ENCODE measurements at places on chromosomes 16 and 17.
A peak's percentile ranks its signal among the peaks of the same experiment; 100 is the strongest.

- no peak for DNase-seq
Observed at GRCh38 chr16:48914070-48914469, 304.1 kb upstream of the N4BP1 start.

- peak; percentile 71 for DNase-seq
Observed at GRCh38 chr17:49496183-49496866, 1.2 kb downstream of the NGFR start.

DNA sequence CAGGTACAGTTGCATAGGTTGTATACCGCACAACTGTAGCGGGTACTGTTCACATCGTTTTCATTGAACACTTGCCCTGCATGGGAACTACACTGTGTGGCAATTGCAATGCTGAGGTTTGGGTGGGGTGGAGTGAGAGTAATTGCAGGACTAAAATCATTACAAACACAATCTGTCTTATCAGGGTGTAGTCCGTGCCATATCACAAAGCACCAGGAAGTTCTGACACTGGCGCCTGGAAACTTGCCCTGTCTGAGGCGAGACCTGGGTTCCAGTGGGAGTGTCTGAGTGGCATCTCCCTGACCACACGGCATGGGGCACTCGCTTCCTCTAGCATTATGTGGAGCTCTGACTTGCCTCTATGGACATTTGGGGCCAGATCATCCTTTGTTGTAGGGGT is 153.4 kb downstream of the RGS9 start:
- no peak for DNase-seq

DNA sequence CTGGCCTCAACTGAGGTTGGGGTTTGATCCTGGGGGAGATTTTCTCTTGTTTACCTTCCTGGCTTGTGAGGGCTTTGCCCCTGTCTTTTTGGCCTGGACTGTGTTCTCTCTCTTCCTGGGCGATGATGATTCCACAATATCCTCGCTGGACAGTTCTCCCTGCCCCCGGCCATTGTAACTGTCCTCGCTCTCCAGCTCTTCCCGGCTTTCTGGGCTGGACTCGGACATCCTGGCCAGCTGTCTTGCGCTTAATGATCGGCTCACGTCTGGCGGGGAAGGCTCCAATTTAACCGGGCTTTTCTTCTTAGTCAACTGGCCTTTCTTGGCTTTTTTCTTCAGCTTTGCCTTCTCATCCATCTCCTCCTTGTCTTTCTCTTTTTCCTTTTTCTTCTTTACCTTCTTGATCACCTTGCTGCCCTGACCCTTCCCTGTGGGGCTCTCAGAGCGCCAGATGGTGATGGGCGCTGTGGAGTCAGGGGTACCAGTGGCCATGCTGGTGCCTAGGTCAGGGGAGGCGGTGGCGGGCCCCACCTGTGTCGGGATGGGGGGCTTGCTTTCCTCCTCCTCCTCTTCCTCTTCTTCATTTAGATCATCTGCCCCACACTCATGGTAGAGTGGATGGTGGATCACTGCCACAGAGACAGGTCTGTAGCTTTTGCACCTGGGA is 8.0 kb downstream of the PROCA1 start:
- DNase-seq = no peak

GRCh38 chr17:16919663-16920627 is 52.0 kb downstream of the TNFRSF13B start:
- DNase-seq = no peak

GRCh38 chr16:50489182-50489581 is 59.0 kb upstream of the NKD1 start:
- DNase-seq = no peak

- no peak for DNase-seq
Observed at GRCh38 chr17:27538156-27538955, 82.1 kb downstream of the KSR1 start.

DNA sequence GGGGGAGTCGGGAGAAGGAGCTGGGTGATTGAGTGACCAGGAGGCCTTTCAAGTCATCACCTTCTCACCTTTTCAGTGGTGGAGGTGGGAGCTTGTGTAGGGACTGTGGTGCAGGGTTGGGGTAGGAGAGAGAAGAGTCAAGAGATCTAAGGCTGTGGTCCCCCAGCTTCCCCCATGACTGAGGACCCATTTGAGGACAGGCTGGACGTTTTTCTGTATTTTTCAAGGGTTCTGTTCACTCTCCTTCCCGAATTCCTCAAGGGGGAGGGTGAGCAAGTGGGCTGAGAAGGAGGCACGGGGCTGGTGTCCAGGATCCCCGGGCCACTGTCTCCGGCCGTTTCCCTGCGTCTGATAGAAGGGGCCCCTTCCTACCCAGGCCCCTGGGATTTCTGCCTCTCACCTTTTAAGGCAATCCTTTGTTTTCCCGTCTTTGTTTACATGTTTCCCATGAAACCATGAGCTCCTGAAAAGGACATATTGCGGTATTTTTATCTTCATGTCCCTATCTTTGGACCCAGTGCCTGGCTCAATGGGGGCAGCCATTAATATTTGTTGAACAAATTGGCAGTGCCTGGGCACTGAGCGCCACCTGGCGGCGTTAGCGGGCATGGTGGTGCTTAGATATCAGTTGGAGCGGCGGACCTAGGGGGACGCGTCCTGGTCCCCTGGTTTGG is 9.2 kb upstream of the CD300A start:
- peak; percentile 53 for DNase-seq

- no peak for DNase-seq
Observed at GRCh38 chr16:55040366-55041086, 109.9 kb downstream of the IRX5 start.

- DNase-seq = no peak
Observed at GRCh38 chr16:22419908-22420307, 45.5 kb upstream of the CDR2 start.

GRCh38 chr16:66206363-66206762 is 160.1 kb upstream of the CDH5 start:
- DNase-seq = no peak

- DNase-seq = no peak
Observed at GRCh38 chr17:41651625-41652460, 27.5 kb upstream of the KRT17 start.

- DNase-seq = no peak
Observed at GRCh38 chr16:3074860-3075522, 9.6 kb downstream of the IL32 start.

GRCh38 chr17:2395258-2396181 is 5.3 kb downstream of the MNT start:
- DNase-seq = peak; percentile 66

GRCh38 chr16:28497861-28498599 is 3.6 kb downstream of the APOBR start:
- DNase-seq = no peak

GRCh38 chr16:68739964-68740627 is 3.0 kb downstream of the CDH1 start:
- no peak for DNase-seq

DNA sequence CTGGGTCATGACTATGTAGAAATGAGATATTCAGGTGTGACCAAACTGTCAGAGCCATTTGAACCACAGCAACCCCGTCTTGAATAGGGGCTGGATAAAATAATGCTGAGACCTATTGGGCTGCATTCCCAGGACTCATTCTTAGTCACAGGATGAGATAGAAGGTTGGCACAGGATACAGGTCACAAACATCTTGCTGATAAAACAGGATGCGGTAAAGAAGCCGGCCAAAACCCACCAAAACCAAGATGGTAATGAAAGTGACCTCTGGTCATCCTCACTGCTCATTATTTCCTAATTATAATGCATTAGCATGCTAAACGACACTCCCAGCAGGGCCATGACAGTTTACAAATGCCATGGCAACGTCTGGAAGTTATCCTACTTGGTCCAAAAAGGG is 545.5 kb downstream of the TMEM114 start:
- DNase-seq = no peak

DNA sequence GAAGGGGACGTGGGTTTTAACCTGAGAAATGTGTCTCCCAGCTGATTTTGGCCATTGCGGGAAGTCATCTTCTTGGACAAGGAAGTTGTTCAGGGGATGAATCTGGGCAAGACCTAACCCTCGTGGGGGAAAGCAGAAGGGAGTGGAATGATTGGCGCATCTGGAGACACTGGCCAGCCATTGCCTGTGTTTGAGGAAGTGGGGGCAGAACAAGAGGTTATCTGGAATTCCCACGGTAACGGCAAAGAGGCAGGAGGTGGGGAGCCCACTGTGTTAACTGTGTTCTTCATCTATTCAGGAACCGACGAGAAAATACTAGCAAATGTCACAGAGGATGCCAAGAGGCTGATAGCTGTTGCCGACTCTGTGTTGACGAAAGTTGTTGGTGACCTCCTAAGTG is 66.9 kb downstream of the RNF213 start:
- DNase-seq = no peak

DNA sequence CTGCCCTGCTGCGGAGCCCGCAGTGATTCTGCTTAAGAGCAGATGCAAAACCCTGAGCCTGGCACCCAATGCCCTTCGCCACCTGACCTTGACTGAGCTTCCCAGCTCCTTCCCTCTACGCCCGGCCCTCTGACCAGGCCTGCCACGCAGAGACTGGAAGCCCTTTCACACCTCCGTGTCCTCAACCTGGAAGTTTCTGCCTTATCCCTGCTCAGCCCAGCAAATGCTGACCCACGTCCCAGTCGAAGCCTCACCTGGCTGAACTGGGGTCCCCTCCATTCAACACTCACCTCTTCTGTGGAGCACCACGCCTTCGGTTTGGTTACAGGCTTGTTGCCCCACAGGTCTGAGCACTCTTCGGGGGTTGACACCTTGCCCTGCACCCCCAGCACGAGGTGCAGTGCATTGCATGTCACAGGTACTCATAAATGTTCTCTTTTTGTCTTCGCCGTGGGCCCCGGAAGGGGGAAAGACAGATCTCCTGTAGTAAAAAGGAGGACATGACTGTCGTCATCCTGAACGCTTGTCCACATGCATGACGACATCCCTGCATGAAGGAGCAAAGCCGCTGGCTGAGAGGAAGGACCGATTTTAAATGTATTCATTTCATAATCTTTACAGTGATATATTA is 153.6 kb upstream of the TNRC6C start:
- no peak for DNase-seq

- no peak for DNase-seq
Observed at GRCh38 chr16:2156849-2157224, 1.3 kb downstream of the TRAF7 start.

DNA sequence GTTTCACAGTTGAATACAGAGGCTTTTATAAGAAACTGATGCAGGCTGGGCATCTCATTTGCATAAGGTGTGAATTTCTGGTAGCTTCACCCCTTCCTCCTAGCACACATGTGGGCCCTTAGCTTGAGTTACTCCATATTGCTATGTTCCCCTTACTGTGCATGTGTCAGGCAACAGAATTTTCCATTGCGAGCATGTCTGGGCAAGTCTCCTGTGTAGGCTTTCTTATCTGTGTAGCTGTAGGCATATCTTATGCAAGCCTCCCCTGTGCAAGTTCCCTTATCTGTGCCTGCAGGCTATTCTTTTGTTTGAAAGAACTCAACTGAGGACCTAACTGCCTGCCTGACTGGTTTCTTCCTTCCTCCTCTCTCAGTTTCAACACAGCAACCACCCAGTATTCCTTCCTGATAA is 597.4 kb upstream of the CDH5 start:
- no peak for DNase-seq

DNA sequence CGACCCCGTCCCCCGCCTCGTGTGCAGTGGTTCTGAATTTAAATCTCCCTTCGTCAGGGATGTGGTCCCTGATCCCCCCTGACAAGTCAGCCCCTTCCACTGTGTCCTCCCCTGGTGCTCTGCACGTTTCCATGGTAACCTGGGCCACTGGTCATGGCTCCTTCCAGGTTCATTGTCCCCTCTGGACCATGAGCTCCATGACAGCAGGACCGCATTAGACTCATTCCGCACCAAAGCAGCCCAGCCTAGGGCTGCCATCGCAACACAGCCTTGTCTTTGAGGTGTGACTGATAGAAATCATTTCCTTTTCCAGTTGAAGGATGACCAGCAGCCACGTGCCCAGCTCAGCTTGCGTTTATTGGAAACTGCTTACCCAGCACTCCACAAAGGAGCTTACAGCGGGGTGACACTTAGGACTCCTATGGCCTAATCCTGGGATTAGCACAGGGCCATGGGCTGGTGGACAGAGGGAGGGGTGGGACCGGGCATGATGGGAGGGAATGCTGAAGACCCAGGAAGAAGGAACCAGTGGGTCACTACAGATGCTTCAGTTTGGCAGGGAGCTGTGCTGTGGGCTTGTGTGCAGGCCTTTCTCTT is 7.6 kb downstream of the RCVRN start:
- no peak for DNase-seq

- no peak for DNase-seq
Observed at GRCh38 chr17:61443475-61443882, 8.7 kb upstream of the TBX4 start.

DNA sequence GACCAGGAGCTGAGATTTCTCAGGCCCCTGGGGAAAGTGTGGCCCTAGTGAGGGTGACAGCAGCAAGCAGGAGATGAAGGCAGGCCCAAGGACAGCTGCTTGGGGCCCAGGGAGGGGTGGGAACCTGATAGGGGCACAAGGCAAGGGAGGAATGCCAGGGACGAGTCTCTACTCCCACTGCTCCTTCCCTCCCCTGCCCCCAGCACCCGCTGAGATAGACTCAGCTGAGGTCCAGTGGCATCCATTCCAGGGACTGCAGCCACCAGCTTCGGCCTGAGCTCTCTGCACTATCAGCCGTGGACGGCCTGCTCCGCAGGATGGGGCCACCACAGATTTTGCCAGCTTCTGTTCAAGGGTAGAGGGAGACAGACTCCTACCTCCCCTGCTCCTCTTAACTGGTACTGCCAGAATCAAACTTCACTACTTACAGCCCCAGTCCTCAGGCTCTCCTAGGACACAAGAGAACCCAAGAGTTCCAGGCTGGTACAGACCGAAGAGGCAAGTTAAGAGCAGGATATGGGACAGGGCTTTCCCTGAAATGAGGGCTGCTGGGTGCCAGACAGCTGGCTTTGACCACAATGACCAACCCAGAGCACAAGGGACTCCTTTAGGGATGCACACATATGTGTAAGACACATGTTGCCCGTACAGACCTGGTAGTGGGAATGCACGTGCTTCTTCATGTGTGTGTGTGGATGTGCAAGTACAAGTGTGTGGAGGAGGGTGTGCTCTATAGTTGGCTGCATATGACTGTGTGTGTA is 5.5 kb downstream of the CACNB1 start:
- no peak for DNase-seq

DNA sequence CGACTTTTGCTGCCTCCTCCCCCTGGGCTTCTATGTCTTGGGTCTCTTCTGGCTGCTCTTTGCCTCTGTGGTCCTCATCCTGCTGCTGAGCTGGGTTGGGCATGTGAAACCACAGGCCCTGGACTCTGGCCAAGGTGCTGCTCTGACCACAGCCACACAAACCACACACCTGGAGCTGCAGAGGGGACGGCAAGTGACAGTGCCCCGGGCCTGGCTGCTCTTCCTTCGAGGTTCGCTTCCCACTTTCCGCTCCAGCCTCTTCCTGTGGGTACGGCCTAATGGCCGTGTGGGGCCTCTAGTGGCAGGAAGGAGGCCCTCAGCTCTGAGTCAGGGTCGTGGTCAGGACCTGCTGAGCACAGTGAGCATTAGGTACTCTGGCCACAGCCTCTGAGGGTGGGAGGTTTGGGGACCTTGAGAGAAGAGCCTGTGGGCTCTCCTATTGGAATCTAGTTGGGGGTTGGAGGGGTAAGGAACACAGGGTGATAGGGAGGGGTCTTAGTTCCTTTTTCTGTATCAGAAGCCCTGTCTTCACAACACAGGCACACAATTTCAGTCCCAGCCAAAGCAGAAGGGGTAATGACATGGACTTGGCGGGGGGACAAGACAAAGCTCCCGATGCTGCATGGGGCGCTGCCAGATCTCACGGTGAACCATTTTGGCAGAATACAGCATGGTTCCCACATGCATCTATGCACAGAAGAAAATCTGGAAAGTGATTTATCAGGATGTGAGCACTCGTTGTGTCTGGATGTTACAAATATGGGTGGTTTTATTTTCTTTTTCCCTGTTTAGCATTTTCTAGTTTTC is 2.3 kb downstream of the GP1BA start:
- peak; percentile 74 for DNase-seq
